ENCODE measurements at places on chromosomes 12 and 14.

DNA sequence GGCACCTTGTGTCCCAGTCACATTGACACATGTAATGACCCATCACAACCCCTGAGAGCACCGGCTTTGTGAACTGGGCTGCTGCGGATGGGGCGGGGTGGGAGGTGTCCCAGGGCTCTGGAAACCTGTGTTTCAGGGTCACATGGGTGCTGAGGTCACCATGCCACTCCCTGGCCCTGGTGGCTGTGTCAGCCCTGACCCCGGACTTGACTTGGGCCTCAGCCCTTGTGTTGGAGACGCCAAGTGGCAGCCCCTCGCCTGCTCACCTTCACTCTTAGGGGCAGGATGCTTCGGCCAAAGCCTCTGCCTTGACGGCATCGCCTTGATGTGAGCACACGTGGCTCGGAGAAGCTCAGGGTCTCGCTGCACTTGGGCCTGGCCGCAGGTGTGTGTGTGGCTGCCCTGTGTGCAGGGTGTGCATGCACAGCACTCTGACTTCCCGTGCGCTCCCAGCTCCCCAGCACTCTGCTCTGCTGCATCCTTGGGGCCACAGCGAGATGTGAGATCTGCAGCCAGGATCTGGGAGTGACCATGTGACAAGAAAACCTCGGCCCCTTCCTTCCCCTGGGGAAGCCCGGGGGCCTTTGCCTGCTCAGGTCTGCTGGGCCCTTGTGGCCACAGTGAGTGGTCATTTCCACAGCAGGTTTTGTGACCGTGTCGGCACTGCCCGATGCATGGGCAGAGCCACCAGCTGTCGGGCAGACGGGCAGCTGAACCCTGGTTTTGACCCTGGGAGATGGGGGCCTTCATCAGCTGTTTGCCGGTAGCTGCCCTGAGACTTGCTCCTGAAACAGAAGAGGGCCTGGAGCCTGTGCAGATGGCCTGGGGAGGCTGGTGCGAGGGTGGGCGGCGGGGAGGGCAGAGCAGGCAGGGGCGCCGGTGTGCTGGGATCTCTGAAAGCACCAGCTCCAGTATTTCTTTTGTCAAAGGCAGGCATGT lies 167.4 kb downstream of the KIF26A start:
- DNase-seq: no peak

DNA sequence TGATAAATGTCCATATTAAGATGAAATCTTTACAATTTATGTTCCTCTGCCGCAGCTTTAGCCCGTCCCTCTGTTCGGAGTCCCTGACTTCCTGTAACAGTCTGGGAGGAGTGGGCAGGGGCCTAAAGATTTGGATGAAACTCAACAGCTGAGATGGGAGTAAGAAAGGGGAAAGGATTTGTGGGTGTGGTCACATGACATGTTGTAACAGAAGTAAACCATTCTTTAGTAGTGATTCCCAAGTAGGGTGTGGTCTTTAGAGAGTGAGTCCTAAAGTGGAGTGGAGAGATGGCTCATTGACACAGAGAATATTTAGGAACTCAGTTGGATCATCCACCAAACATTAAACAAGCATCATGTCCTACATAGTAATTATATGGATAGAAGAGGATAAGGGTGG lies 12.9 kb downstream of the TMEM117 start:
- DNase-seq: peak; percentile 23

DNA sequence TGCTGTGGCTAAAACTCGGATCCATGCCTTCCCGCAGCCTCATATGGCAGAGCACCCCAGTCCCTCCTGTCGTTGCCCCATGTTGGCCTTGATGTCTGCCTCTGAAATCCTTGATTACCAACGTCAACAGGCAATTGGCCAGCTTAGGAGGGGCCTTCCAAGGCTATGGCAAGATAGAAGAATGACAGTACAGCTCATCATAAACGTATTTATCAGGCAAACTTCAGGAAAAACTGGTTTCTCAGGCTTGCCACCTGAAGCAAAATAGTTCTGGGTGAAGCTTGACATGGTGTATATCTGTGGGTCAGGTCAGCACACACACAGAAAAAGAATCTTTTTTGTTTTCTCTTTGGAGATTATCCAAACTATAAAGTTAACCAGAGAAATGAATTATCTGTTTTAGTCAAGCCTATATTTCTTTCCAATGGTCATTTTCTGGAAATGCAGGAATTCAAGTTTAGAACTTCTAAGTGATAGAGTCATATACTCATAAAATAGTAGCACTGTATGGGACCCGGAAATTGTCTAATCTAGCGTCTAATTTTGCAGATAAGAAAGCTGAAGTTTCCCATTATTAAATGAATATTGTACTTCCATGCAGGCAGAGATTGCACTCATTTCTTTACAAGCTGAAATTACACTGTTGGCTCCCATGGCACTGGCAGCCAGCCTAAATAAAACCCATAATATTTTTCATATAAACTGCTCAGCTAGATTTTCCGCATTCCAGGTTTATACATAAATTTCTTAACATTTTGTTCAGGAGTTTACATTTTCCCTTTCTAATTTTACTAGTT lies 24.4 kb upstream of the DUSP16 start:
- no peak for DNase-seq

DNA sequence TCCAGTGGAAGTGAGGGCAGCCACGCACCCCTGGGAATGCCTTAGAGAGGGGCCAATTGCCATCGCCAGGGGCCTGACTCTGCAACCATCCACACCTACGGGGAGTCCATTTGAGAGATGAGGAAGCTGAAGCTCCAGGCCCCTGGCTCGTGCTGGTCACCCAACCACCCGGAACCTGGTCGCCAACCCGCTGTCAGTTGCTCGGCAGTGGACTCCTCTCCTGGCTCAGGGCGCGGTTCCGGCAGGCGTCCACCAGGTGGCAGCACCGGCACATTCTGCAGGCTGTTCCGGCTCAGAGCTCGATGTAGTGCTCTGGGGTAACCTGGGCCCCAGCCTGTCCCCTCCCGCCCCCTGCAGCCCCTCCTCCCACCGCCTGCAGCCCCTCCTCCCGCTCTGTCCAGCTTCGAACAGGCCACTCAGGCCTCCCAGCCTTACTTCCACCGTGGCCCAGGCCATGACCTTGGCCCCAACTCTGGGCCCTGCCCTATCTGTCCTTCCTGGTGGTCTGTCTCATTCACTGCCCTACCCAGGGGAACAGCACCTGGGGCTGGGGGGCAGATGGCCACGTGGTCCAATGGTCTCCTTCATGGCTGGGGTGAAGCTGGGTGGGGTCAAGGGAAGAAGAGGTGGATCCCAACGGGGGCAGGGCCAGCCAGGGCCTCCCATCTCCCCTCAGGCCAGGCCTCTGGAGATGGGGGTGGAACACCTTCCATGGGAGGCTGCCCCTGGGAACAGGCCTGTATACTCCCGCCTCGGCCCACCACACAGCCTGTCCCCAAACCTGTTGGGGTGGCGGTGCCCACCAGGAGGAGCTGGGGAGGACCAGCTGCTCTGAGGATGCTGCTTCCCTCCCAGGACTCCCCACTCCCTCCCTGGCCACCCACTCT lies 15.7 kb downstream of the SIVA1 start:
- peak; percentile 82 for DNase-seq

GRCh38 chr14:76537906-76538647 lies 162.1 kb downstream of the ESRRB start:
- DNase-seq: no peak

DNA sequence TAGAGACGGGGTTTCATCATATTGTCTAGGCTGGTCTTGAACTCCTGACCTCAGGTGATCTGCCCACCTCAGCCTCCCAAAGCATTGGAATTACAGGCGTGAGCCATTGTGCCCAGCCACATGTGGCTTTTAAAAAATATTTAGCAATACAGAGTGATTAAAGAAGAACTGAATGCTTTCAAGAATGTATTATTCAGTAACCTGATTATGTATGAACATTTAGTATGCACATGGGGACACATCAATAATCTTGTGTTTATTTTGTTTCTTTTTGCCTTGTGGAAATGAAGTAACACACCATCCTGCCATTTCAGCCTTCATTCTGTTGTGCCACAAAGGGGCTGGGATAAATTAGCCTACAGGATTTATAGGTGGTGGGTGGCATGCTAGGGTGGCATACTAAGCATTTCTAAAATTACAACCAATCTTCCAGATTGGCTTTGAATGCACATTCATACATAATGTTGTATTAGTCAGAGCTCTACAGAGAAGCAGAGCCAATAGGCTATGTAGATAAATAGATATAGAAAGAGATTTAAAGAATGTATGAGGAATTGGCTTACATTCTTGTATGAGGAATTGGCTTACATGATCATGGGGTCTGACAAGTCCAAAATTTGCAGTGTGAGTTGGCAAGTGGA lies 25.5 kb upstream of the TXNRD1 start:
- DNase-seq: peak; percentile 49

- DNase-seq: no peak
Observed at GRCh38 chr12:104687823-104688573, 231.2 kb downstream of the CHST11 start.

GRCh38 chr12:64258576-64258975 lies 36.5 kb upstream of the KICS2 start:
- DNase-seq: peak; percentile 11

- no peak for DNase-seq
Observed at GRCh38 chr14:85909581-85909980, 379.6 kb downstream of the FLRT2 start.

- peak; percentile 90 for DNase-seq
Observed at GRCh38 chr12:26271889-26272492, 76.6 kb downstream of the SSPN start.

Data from ELR (cell line).